Effector memory CD8-positive, alpha-beta T cell (primary cell): ENCODE measurements at places on chromosomes 11 and 22.

- DNase-seq: no peak
Measured at GRCh38 chr11:24903555-24903954, 406.7 kb downstream of the LUZP2 start.

DNA sequence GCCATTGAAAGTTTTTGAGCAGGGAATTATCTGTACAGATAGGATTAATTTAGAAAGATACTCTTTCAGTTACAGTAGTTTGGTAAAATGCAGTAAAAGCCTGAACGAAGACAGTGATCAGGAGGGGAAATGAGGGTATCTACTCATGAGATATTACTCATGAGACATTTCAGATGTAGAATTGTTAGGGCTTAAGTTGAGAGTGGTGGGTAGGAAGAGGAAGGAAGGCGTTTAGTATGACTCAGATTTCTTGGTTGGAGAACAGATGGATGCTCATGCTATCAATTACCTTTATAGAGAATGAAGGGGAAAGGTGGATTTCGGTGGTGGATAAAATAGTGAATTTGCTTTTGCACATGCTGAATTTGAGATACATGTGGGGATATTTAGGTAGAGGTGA lies 15.8 kb downstream of the CCDC81 start:
- DNase-seq: no peak

- DNase-seq: no peak
Measured at GRCh38 chr11:120704256-120704750, 192.8 kb downstream of the GRIK4 start.

GRCh38 chr11:119347242-119347641 lies 737 bp upstream of the MFRP start:
- no peak for DNase-seq

DNA sequence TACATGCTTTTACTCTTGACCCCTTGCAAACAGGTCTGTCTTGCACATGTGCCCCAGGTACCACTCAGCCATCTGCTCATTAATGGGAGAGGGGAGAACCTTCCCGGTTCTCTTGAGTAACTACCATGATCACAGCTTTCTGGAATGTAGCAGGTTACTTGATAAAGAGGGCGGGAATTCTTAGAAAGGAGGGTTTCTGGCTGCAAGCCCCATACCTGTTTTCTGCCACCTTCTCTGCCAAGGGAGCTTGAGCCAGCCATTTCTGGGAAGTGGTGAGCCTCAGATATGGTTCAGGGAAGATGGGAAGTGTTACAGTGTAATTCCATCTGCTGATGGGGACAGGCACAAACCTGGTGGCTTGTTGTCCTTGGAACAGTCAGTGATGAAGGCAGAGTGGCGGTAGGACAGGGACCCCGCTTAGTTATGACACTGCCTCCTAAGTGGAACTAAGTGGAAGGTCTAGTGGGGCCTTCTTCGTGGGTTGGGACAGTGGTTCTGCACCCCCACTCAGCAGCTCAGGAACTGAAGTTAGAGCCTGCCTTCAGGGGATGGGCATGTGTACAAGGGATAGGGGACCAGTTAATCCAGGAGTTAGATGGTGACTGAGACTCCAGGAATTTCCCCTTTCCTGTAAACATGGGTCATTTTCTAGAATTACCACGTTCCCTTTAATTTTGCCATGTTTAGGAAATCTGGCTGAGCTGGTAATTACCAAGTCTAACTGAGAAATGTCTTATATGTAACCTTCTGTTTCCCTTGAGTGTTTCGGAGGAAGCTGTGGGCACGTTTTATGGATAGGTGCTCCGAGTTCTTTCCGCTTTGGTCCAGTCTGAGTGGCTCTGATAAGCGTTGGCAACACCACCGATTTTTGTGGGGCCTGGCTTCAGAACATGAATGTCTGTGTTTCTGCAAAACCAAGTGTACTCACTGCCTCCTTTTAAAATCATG lies 35.3 kb downstream of the BCR start:
- DNase-seq: no peak

- no peak for DNase-seq
Measured at GRCh38 chr22:26050079-26050478, 119.2 kb upstream of the SEZ6L start.

DNA sequence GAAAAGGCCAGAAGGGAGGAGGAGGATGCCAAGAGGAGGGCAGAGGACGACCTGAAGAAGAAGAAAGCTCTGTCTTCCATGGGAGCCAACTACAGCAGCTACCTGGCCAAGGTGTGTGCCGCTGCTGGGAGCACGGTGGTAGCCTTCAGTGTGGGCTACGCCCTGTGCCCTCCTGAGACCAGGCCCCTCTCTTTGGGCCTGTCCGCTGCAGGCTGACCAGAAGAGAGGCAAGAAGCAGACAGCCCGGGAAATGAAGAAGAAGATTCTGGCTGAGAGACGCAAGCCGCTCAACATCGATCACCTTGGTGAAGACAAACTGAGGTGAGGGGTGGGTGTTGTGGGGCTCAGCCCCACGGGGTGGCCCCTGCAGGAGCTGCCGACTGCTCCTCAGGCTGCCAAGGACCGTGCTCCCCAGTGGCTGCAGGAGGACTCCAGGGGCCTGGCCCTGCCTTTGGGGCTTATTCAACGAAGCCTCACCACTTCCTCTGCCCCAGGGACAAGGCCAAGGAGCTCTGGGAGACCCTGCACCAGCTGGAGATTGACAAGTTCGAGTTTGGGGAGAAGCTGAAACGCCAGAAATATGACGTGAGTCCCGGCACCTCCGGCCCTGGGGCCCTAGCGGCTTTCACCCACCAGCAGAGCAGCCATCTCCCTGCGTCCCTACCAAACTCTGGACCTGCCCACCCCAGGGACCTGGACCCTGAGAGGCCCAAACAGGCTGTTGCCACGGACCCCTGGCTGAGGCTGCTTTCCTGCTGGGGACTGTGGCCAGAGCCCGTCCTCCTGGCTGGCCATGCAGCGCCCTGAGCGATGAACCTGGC lies 12.6 kb upstream of the MRPL23 start:
- DNase-seq: no peak
